ENCODE measurements at places on chromosomes 12 and 14.
A peak's percentile ranks its signal among the peaks of the same experiment; 100 is the strongest.

GRCh38 chr12:92446083-92446460 lies 256.7 kb upstream of the PLEKHG7 start:
- DNase-seq: no peak

DNA sequence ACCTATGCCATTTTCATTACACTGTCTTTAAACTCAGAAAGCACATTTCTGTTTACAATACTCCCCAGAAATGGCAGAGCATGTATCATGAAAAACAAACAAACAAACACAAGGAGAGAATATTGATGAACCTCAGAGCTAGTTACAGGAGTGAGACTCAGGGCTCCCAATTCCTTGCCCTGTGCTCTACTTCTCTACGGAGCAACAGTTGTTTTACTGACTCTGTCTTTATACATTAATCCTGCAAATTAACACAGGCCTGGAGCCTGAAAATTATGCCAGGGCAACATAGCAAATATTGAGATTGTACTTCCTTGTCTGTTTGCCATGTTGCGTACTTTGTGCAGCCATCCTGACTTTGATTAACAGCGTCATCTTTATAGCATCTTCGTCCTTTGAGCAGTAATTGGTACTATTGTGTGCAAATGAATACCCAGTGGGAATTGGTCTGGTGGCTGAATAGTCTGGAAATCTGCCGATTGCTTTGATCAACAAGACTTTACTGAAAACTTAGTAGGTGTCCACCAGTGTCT lies 15.2 kb upstream of the AKAP6 start:
- DNase-seq: no peak

DNA sequence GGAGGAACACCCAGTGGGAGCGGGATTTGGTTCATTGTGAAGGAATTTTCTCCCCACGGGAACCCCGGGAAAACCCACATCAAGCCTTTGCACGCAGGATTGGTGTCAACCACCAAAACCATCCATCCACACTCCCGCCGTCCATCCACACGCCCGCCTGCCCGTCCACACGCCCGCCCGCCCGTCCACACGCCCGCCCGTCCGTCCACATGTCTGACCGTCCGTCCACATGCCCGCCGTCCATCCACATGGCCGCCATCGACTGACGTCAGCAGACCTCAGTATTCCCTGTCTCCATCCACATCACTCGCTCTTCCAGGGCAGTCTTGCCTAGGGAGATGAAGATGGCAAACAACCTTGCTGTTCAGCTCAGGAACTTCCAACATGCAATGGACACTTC lies 6.7 kb upstream of the GPR132 start:
- no peak for DNase-seq

DNA sequence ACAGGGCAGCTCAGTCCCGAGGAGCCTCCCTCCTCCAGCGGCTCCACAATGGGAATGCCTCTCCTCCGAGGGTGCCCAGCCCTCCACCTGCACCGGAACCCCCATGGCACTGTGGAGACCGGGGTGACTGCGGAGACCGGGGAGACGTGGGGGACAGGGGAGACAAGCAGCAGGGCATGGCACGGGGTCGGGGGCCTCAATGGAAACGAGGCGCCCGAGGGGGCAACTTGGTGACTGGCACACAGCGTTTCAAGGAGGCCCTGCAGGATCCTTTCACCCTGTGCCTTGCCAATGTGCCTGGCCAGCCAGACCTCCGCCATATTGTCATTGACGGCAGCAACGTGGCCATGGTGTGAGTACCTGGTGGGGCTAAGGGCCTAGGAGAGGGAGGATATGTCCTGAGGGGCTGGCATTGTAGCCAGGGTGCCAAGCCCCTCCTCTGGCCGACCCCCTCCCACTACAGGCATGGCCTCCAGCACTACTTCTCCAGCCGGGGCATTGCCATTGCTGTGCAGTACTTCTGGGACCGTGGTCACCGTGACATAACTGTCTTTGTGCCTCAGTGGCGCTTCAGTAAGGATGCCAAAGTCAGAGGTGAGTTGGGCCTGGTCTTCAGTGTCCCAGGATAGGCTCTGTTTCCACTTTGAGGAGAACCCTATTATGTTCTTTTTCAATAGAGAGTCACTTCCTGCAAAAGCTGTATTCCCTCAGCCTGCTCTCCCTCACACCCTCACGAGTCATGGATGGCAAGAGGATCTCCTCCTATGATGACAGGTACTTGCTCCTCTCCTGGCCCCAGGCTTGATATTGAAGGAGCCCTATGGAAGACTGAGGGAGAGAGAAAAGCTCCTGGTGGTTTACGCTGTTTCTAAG lies 2.7 kb downstream of the KHNYN start:
- no peak for DNase-seq

GRCh38 chr12:32615441-32615840 lies 63.7 kb upstream of the DNM1L start:
- no peak for DNase-seq

GRCh38 chr14:86015511-86015910 lies 485.6 kb downstream of the FLRT2 start:
- DNase-seq: no peak

- DNase-seq: no peak
Observed at GRCh38 chr14:89724628-89724960, 229.9 kb downstream of the EFCAB11 start.

DNA sequence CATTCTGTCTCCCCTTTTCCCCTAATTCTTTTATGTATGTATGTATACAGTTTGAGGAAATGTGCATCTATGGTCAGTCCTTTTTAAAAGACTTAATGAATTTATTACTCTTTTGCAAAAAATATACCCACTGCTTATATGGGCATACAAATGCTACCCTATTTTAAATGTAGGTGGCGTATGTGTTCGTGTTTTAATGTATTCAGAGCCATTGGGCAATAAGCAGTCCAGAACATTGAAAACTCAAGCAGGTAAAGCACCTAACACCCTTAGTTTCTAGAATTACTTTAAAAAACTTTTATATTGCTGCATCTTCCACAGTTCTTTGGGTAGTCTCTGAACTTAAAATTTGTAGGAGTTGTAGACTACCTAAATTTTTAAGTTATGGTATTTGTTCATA lies 42.6 kb upstream of the A2ML1 start:
- no peak for DNase-seq

DNA sequence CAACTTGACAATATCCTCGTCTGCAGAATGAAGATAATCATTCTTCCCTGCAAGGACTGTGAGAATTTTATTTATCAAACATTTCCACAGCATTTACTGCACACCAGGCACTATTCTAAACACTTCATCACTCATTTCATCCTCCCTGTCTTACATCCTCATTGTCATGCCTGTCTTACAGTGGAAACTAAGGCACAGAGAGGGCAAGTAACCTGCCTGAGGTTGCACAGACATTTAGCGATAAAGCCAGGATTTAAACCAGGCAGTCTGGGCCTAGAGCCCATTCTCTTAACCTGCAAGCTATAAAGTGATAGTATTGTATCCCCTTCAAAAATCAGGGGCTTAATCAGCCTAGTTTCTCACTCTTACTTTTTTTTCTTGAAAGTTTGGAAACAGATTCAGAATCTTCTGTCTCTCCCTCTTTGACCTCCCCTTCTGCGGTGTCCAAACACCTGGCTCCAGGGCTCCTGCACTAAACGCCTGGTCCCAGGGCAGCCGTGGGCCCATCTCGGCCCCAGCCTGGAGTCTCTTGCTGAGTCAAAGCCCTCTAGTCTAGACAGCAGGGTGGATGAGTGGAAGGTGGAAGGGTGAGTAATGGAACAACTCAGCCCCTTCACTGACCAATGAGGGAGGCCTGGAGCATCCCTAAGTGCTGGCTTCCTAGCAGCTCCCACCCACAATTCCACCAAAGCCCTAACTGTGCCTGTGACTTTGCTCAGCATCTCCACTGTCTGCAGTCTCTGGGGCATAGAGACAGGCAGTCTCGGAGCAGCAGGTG lies 12.5 kb downstream of the ISM2 start:
- peak; percentile 56 for DNase-seq

DNA sequence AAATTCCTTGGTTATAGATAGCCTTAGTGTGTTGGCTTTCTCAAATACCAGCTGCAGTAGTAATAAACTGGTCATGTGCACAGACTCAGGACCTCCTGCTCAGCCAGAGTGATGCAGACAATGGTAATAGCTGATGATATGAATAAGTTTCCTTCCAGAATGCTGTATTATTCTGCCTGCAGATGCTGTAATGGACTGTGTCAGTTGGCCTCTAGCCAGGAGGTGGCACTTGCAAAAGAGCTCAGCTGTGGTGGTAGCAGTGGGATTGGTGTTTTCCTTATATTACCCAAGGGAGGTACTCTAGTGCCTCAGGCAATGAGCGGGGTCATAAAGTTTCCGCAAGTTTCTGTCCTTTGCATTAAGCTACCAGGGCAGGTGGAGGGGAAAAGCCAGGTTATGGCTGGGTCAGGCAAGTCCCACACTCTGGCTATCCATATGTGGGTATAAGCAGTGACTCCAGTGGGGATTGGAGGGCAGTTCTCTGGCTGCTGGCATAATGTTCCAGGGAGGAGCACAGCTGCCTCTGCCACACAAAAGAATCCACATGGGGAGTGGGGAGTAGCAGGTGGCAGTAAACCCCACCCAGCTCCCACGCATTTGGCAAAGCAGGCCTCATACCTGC lies 14.0 kb upstream of the MUCL1 start:
- no peak for DNase-seq

- no peak for DNase-seq
Observed at GRCh38 chr12:50053583-50053982, 3.8 kb upstream of the ASIC1 start.

- no peak for DNase-seq
Observed at GRCh38 chr12:39989501-39989900, 116.4 kb downstream of the SLC2A13 start.

- DNase-seq: no peak
Observed at GRCh38 chr12:10688042-10688441, 14.2 kb upstream of the STYK1 start.

- no peak for DNase-seq
Observed at GRCh38 chr12:93894391-93895088, 217.4 kb downstream of the CRADD start.

- no peak for DNase-seq
Observed at GRCh38 chr12:80064269-80064668, 35.1 kb upstream of the OTOGL start.
